ENCODE measurements at places on chromosomes 16 and 17.

- DNase-seq = peak; percentile 57
These were observed 14.7 kb upstream of the WNT3 start for GRCh38 chr17:46832945-46833839.

DNA sequence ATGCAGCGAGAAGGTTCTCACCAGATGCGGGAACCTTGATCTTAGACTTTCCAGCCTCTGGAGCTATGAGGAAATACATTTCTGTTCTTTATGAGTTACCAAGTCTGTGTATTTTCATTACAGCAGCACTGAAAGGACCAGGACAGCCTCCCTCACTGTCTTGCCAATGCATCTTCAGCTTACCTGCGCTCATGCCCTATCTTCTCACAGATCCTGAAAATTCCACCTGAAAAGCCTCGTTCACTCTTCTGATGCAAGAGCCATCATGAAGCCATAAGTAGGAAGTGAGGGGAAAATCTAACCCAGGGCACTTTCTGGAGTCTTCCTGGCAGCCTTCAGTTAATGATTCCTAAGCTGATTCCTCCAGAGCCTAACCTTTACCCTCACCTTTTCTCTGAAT is 194.0 kb downstream of the SALL1 start:
- no peak for DNase-seq

- no peak for DNase-seq
These were observed 4.6 kb downstream of the TSPOAP1 start for GRCh38 chr17:58324056-58324408.

DNA sequence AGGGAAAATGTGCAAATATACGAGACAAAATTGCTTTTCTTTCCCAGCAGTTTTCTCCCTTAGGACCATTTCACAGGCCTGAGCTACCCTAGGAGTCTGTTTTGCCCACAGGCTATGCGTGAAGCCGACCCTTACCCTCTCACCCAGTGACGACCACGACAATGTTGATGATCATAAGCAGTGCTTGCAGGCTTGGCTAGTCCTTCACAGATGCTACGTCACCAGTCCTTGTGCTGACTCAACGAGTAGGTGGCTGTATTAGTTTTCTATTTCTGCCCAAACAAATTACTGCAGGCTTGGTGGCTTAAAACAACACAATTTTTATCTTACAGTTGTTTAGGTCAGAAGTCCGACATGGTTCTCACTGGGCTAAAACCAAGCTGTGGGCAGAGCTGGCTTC is 574.6 kb upstream of the HSBP1 start:
- DNase-seq = no peak

GRCh38 chr16:46830417-46830901 is 521 bp downstream of the C16orf87 start:
- DNase-seq = peak; percentile 36

- DNase-seq = no peak
These were observed 793.3 kb upstream of the SOX9 start for GRCh38 chr17:71327376-71328059.

DNA sequence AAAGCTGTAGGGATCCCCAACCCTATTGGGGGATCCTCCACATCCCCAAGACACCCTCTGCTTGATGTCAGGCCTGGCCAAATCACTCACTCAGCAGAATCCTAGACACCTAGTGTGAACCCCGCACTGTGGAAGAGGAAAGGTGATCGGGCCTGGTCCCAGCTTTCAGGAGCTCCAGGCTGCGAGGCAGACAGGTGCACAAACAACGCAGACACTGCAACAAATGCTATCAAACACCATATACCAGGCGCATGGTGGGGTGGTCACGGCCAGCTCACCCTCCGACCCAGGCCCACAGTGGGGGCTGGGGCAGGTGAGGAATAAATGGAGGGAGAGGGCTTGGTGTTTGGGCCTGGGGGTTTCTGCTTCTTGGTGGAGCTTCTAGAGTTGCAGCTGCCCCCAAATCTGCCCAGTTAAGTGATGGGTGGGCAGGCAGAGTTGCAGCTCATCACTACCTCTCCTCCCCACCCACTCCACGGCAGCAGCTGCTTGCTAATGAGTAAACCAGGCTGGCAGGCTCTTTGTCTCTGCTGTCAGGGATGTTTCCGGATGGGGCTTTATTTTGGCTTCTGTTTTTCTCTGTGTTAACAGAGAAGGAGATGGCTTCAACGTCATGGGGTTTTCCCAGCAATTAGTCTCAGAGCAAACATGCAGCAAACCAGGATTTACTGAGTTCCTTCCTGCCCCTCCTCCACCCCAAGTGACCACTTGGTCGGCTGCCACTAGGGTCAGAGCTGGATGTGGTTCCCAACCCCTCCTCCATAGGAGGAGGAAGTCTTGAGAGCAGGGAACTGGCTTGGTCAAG is 46.6 kb downstream of the PECAM1 start:
- DNase-seq = no peak

DNA sequence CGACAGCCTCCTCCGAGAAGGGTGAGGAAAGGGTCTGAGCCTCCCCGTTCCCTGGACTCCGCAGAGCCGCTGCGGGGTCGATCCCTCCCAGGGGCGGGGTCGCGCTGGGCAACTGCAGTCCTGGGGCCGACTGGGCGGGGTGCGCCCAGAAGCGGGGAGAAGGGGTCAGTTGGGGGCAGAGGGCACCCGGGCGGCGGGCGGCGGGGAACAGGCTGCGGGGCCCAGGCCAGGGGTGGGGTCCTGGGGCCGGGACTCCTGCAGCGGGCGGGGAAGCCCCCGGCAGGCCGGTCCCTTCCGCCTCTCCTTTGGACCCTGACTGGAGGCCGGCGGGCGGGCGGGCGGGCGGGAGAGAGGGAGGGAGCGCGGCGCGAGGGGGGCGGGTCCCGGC is 352 bp downstream of the GGNBP2 start:
- DNase-seq = no peak

GRCh38 chr17:7888184-7888920 is at the start of gene CHD3:
TSS of gene CHD3 (plus strand) at chr17:7888789. CDS start at chr17:7889001, 212 bp downstream.
- DNase-seq = no peak

- DNase-seq = no peak
These were observed 127.5 kb downstream of the SOCS1 start for GRCh38 chr16:11128211-11129141.

DNA sequence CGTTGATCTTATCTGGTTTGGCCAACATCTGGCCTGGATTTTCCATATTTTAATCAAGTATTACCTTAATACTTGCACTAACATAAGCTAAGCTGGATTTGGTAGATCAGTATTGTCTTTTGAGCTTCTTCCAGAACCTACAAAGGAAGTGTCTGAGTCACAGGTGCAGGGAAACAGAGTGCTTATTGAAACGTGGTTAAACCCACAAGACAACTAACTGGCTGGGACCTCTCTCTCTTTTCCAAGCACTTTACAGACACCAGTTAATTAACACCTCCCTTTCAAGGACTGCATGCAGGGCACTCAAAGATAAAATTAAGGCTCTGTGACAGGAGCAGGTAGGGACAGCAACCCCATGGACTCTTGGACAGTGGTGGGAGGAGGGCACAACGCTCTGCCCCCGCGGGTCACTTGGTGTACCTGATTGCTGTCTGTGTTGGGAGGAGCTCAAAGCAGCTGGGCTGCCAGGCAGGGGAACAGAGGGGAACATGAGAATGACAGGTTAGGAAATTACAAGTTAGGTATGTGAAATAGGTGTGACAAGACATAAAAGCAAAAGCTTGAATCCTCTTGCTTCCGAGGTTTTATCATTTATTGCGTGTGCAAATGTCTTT is 133.7 kb upstream of the MON1B start:
- no peak for DNase-seq

GRCh38 chr17:19370493-19370960 is 7.8 kb upstream of the MAPK7 start:
- no peak for DNase-seq

DNA sequence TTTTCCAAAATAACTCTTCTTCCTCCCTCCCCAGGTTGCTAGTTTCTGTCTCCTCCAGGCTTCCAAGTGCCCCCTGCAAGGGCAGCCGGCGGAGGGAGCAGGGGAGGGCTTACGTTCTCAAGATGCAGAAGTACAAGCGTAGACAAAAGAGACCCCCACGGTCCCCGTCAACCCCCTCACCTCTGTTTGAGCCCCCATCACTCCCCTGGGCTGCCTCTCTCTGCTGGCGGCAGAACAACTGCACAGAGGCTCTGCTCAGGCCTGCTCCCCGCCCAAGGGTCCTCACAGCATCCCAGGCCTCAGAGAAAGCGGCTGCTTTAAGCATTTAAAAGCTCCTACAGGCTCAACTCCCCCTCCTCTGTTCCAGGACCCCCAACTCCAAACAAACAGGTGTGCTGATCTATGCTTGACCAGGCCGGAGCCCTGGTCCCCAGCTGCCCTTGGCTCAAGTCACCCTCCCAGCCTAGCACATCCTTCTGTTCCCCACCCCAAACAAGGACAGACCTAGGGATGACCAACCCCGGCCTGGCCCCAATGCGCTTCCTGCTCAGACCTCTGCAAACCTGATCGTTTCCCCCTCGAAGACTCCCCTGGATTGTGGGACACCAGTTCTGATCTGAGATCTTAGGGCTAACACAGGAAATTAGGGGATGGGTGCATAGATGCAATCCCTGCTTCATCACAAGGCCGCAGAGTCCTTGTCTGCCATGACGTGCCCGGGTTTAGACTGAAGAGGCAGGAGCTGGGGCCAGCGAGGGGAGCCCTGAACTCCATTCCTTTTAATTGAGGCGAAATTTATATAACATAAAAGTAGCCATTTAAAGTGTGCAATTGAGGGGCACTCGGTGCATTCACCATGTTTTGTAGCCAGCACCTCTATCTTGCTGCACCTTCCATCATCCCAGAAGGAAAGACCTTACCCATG is 17.2 kb upstream of the RBFOX3 start:
- no peak for DNase-seq

DNA sequence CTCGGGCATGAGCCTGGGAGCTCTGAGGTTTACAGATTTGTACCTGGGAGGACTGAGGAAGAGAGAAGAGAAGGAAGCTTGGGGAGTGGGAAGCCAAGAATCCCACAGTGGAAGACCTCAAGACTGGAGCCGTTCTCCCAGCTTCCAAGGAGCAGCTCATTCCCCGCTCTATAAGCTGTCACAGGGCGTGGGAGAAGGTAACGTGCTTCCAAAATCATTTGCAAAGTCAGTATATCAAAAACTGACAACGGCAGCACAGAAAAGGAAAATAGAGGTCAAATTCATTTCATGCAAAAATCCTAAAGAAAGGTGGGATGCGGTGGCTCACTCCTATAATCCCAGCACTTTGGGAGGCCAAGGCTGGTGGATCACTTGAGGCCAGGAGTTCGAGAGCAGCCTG is 7.8 kb downstream of the PIK3R5 start:
- no peak for DNase-seq

GRCh38 chr16:15031179-15031578 is 24.7 kb downstream of the NTAN1 start:
- no peak for DNase-seq
